ENCODE measurements at places on chromosomes 7 and 10. TPM values are rescaled to one million over a fixed set of nuclear protein-coding genes. Genes with fewer than 3 reads are reported as not detected.

The ATOH7 gene
- total RNA-seq = not detected

The NEUROD6 gene
- total RNA-seq = not detected

The HYAL4 gene
- total RNA-seq = not detected

The MALRD1 gene
- total RNA-seq = 1.1 TPM

The CFAP69 gene
- total RNA-seq = 1.6 TPM

The MEIG1 gene
- total RNA-seq = not detected

- no peak for DNase-seq
Measured at GRCh38 chr7:97298561-97298960, 181.1 kb downstream of the SDHAF3 start.

DNA sequence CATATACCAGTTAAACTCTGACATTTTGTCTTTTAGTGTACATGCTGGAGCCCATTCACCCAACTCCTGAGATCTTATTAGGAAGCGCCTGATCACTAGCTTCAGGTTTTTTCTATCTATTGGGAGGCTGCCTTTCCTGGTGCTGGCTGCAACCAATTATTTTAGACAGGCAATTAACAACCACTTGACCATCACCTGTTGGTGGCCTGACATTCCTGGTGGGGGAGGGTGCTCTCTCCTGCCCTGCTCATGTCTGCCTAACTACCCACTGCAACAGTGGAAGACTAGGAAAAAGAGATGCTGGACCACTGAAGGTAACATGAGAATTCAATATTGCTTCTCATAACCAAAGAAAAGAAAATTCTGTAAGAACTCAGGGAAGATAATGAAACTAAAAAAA is 190.3 kb upstream of the GRM3 start:
- DNase-seq = no peak

- peak; percentile 81 for DNase-seq
Measured at GRCh38 chr7:5420881-5421713, 2.5 kb downstream of the TNRC18 start.

- no peak for DNase-seq
Measured at GRCh38 chr10:122688293-122688989, 11.2 kb downstream of the C10orf120 start.

GRCh38 chr10:100997360-100998182 is 2.0 kb upstream of the LZTS2 start:
- peak; percentile 89 for DNase-seq

- no peak for DNase-seq
Measured at GRCh38 chr7:158966780-158967390, 110.5 kb downstream of the DYNC2I1 start.

- DNase-seq = no peak
Measured at GRCh38 chr7:77548206-77548605, 11.1 kb downstream of the PTPN12 start.

GRCh38 chr7:14691597-14692203 is 210.9 kb downstream of the DGKB start:
- peak; percentile 15 for DNase-seq

DNA sequence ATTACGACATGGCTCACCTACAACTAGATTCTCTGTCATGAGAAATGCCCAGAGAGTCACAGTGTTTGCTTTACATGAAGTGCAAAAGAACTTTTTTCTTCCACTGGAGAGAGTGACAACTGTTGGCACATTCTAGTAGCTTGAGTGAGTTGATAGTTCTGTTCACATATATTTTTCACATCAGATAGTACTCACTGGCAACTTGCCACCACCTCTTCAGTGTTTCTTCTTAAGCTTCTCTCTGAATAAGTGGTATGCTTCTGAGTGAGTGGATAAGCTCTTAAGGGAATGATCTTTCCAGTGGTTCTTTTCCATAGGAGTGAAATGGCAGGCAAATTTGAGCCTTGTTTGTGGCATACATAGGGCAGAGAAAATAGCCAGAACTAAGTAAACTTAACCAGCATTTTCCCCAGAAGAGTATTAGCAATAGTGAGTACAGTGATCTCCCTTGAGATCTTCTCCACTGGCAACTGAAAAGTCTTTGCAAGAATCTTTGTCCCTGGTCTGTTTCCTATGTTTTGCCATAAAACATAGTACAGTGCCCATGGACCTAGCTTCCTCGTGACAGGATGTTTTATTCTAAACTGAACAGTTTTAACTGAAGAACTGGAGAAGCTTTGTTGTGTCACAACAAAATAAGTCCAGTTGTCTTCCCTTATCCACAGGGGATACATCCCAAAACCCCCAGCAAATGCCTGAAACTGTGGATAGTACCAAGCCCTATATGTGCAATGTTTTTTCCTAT is 125.4 kb upstream of the CDK13 start:
- DNase-seq = no peak

DNA sequence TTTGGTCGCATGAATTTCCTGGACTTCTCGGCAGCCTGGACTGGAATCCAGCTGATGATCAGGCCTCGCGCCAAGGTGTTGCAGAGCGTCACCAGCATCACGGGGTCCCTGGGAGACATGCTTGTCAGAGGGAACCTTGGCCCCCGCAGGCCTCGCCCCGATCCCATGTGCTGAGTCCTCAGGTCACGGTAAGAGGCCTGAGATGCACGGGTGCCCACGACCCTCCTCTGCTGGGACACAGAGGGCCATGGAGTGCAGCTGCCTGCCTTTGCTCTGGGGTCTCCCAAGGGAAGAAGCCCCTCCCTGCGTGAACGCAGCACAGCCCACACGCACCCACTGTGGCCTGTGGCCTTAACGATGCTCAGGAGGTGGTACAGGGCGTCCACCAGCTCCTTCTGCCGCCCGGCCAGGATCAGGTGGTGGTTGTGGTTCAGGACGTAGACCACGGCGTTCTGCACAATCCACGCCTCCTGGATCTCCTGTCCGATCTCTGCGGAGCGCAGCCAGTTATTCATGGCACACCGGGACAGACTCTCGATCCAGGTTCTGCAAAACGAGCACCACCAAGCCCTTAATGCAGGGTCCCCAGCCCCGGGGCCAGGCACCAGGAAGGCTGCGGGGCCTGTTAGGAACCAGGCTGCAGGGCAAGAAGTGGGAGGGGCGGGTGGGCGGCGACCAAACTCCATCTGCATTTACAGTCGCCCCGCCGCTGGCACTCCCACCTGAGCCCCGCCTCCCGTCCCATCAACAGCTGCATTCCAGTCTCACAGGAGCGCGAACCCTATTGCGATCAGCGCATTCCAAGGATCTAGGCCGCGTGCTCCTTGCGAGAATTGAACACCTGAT is 29.4 kb downstream of the CFAP46 start:
- peak; percentile 61 for DNase-seq

DNA sequence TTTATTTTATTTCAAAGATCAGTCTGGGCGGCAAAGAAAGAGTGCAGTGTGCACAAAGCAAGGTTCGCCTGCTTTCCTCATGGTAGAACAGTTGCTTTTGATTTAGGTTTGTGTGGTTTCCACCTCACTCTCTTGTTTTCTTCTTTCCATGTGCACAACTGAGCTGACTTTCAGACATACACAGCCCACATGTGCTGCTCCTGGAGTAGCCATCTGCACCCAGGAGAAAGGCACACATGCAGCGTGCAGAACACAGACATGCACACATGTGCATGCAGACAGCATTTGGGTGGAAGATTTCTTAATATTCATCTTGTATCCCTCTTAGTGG is 302.1 kb downstream of the FZD1 start:
- DNase-seq = no peak

GRCh38 chr7:155291045-155291530 is 6.6 kb upstream of the INSIG1 start:
- DNase-seq = no peak

DNA sequence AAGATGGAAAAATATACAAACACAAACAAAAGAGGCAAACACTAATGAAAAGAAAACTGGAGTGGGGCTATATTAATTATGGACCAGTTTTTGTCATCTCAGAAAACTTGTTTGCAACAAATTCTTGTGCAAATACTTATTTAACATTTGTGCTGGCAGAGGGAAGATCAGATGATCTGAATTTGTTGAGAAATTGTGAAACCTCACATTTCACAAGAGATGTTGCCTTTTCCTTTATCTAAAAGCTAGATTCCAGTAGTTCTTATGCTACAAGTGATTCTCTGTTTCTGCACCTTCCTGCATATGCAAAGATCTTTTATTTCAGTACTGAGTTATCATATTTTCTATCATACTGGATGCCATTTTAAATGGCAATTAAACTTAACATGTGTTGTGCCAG is 320.7 kb downstream of the SUGCT start:
- DNase-seq = no peak

All from Right ventricle myocardium inferior (tissue), 1 donor.